ENCODE measurements at places on chromosomes 6 and 20.

DNA sequence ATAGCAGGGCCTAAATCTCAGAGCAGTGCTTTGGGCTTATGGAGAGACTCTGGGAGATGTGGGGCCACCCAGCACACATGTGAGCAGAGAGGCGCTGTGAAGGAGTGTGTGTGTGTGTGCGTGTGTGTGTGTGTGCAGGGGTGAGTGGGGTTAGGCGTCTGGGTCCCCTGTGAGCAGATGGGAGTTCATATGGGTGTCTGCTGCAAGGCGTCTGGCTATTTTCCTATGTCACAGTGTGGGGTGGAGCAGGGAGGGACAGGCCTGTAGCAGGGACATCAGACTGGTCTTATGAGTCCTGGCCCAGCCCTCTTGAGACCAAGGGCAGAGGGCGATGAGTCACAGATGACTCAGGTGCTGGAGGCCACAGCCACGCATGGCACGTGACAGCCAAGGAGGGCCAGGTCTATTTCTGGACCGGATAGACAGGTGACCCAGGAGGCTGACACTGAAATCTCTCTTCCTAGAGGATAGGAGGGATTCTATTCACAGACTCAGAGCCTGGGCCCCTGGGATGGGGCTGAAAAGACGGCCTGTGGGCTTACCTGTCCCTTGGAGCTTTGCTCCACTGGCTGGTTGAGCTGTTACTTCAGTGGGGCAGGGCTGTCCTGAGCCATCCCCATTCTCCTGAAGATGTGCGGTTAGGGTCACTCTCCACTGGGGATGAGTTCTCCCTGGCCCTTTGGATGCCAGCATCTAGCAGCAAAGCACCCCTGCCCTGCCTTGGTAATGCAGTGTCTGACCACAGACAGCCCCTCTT, 28.9 kb downstream of the VEGFA start:
- no peak for DNase-seq

- DNase-seq: no peak
Observed at GRCh38 chr20:53699906-53700305, 106.3 kb upstream of the ZNF217 start.

DNA sequence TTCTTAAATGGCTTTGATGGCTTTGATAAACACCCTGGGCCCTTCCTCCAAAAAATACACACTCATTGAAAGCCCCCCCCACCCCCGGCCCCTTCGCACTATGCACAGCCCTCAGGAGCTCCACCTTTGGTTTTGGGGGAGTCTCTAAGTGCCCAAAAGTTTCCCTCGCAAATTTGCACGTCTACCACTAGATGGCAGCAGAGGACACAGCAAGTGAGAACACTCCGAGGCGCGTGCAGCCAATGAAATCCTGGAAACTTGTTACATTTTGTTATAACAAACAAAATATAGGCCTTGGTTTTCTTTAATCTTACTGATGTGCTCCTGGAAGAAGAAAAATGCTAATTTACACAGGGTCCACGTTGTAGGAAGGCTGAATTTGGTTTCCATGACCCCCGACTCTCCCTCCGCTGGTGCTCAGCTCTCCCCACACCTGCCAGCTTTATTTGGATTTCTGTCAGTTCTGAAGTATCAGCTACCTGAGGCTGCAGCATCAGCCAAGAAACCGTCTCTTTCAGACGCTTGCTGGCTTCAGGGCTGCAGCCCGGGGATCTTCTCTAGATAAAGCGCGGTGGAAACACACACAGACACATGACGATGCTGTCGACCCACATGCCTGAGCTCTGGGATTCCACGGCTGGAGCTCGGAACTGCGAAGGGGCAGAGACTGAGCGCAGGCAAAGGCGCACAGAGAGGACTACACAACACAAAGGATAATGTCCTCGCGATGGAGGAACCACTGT, 148.3 kb upstream of the RPS6KA2 start:
- DNase-seq: peak; percentile 59

- peak; percentile 32 for DNase-seq
Observed at GRCh38 chr6:130547723-130548122, 181.9 kb downstream of the TMEM200A start.

DNA sequence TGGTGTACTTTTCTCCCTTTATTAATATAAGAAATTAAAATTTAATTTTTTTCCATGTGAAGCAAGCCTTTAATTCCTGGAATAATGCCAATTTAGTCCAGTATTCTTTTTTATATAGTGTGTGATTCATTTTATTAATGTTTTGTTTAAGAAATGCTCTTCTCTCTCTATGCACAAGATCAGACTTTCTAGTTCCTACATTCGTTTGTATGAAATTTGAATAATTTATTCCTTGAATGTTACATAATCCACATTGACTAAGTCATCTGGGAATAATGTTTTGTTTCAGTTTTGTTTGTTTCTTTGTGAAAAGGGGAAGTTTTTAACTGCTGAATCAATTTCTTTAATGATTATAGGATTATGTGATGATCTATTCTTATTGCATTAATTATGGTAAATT, 181.4 kb upstream of the ID4 start:
- DNase-seq: no peak

DNA sequence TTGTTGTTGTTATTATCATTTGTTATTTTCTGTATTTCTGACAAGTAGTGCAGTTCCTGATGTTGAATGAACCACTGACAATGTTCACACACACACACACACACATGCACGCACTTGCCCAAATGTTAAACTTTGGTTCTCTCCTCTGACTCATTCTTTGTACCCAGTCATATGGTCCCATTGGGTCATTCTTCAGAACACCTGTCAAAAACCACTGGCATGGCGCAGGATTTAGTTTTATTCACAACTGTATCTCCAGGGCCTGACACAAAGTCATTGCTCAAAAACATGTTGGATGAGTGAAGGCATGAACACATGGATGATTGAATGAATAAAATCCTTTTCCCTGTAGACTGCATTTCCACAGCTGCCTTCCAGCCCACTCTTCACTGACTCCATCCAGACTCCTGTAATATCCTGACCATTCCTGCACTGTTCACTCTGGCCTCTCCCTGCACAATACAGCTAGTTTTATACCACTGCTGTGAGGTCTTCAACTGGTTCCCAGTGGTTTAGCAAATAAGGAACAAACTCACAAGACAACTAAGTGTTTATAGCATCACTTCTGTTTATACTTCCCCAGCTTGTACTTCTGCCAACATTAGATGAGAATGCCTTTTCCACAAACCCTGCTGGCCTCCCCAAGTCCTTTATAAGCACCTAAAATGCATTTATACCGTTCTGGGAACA, 6.9 kb upstream of the CST11 start:
- DNase-seq: no peak

GRCh38 chr6:148557796-148558321, 189.0 kb upstream of the UST start:
- no peak for DNase-seq

- DNase-seq: no peak
Observed at GRCh38 chr6:64290867-64291266, 655.3 kb downstream of the PHF3 start.

GRCh38 chr6:3277851-3278416, 19.2 kb downstream of the PSMG4 start:
- no peak for DNase-seq

DNA sequence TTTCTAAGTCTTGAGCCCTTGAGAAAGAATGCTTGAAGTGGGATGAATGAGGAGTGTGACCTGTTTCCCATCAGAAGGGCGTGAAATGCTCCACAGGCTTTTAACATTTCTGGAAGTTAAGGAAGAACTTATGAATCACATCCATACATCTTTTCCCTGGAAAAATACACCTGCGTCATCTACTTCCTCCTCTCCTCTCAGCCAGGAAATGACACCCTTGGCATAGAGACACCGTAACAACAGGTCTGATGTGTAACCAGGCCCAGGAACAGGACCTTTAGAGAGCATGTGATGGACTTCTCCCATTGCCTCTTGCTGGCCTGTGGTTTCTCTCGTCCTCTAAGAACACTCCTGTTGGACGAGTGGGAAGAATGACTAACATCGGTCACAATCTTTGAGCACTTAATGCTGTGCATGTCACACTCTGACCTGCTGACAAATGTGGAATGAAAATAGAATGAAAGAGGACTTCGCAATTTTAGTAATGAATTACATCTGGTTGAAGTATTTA, 28.5 kb upstream of the CITED2 start:
- DNase-seq: no peak

GRCh38 chr6:77026341-77026740, 436.9 kb downstream of the HTR1B start:
- DNase-seq: no peak

DNA sequence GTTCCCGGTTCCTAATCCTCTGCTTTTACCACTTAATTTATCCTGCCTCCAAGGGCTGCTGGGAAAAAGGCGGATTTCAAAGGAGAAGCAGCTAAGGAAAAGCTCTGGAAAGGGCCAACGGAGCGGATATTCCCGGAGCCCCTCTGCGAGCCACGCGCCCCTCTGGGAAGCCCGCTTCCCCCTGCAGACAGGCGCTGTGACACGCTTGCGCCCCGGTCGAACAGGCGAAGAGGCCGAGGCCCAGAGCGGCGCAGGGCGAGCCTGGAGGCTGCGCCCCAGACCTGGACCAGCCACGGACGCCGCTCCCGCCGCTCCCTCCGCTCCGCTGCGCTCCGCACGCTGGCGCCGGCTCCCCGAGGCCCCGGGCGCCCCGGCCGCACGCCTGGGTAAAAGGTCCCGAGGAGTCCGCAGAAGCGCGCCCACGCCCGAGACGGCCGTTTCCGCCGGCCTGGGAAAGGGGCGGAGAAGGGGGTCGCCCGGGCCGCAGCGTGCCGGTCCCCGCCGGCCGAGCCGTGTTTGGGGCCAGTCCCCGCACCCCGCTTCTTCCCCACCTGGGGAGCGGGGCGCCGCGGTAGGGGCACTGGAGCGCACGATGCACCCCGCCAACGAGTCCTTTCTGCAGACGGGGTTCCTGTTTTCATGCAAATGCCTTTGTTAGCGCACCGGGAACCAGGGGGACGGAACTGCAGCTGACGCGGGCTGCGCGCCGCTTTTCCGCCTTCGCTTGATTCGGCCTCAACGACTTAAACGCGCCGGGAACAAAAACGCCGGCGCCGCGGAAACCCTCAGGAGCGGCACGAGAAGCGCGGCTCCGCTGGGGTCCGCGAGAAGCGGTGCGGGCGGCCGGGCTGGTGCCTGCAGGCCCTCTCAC, 91.9 kb upstream of the SIRPA start:
- DNase-seq: peak; percentile 65

DNA sequence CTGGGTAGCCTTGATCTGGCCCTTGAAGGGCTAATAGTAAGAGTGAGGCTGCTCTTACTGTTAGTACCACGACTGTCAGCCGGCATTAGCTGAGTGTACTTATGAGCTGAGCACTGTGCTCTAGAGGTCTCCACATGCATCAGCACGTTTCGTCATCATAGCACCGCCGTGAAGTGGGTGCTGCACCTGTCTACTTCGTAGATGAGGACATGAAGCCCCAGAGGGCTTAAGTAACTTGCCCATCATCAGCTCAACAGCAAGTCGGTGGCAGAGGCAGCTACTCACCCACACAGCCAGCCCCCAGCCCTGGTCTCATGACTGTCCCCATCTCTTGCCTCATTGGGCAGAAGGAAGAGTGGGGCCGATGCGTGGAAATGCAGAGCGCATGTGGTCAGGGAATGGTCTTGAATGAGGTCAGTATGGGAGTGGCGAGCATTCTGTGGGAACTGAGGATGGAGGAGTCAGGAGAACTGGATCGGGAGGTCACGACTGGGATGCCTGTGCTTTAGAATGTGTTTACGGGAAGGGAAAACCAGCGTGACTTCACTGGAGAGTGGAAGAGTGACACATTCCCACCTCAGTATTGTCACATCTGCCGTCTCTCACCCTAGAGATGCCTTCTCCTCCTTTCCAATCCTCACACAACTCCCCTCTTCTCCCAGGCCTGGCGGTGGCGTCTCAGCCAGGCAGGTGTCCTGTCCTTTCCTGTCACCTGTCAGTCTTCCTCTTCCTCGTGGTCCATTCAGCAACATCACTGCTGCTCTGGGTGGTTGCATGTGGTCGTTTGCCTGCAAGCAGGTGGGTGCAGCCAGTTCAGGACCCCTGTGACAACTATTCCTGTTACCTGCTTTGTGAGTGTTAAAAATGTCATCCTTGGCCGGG, 6.0 kb downstream of the SYTL3 start:
- DNase-seq: no peak

DNA sequence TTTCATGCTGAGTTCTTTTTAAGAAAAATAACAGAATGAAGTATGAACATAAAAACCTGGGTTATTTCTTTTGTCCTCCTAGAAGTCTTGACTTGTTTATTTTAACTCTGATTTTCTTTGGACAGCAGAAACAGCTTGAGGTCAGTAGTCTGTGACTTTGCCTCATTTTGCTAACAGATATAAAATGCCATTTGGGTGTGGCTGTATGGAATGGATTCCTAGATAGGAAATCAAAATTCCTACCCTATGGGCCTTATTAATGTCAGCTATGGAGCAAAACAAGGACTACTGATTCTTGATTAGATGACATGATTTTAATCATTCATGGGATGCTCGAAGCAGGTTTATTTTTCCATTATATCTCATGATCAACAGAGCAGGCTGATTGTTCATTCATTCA, 46.8 kb upstream of the TENT5A start:
- no peak for DNase-seq

GRCh38 chr6:137927777-137928218, 60.7 kb downstream of the TNFAIP3 start:
- DNase-seq: no peak

- DNase-seq: no peak
Observed at GRCh38 chr6:111562246-111562645, 43.4 kb downstream of the TRAF3IP2 start.

DNA sequence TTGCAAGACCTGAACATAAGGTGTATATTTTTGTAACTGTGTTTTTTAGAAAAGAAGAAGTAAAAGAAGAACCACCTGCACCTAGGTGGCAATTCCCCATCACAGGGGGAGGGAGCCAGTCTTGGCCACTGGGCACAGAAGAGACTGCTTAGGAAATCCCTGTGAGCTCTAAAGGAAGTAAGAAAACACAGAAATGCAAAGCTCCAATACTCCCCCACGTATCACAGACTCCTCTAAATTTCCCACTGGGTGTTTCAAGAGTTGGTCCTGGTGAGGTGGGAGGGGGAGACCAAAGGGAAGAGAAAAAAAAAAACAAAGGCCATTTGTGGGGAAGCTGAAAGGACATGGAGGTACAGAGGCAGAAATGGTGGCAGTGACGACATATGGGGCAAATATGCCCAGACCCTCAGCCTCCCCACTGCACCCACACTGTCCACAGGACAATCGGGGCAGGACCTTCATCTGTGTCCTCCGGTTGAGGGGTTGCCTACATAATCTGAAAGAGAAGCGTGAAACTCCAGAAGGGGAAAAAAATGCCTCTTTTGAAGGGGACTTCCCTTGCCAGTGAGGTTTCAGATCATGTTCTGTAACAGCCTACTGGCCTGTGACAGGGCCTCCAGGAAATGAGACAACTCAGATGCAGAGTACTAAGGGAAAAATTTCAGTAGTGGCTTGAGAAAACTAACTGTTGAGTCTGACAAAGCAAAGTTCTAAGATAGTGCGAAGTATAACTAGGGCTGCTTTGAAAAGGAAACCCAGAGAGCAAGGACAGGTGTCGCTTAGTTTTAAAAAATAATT, 226.2 kb upstream of the MARCKS start:
- DNase-seq: no peak
